ENCODE measurements at places on chromosomes 5 and 9.
A peak's percentile ranks its signal among the peaks of the same experiment; 100 is the strongest.

- DNase-seq: no peak
Observed at GRCh38 chr5:41960481-41960880, 35.4 kb downstream of the FBXO4 start.

DNA sequence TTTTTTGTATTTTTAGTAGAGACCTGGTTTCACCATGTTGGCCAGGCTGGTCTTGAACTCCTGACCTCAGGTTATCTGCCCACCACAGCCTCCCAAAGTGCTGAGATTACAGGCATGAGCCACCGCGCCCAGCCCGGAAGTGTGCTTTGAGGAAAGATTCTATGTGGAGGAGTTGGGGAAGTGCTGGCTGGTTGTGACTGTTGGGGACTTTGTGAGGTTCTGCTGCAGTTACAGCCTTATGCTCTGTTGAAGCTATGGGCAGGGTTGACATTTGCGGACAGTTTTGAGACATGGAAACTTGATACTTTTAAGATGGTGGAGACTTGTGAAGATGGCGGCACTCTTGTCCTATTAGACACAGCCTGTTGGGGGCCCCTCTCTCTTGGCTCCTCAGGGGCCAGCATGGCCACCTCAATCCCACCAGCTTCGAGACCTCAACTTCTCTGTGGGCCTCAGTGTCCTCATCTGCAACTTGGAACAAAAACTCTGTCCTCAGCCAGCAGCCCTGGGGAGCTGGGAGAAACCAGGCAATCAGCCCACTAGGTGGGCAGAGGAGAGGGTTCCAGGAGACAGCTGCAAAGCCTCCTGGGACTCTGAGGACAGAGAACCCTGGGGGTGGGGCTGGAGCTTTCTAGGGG lies 24.9 kb downstream of the C9orf50 start:
- DNase-seq: peak; percentile 66

DNA sequence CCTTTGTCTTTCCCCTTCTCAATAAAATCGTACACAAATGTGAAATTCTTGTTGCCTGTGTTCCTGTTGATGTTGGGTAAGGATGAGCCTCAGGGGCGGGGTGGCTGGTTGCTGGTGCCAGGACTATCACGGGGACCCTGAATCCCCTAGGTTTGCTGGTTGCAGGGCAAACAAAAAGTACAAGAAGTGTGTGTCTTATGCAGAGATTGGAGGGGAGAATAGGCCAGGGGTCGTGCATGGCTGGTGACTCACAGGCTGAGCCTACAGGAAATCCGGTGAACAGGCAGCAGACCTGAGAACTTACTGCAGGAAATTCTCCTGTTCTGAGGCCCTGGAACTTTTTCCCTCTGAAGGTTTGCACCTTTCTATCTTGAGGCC lies 5.5 kb downstream of the ANXA2R start:
- DNase-seq: peak; percentile 39

GRCh38 chr5:54838843-54839242 lies 146.6 kb downstream of the ESM1 start:
- no peak for DNase-seq

DNA sequence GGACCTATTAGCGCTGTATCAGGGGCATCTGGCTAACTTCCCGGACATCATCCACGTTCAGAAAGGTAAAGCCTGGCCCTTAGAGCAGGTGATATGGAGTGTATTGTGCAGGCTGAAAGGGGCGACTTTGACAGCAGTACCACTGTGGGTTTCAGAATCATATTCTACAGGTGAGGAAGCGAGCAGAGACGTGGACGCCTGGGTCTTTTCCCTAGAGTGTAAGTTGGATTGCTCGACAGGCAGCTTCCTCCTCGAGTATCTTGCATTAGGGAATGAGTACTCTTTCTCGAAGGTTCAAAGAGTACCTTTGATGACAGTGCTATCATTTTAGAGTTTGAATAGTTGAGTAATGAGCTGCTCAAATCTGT lies 1.9 kb downstream of the SNX18 start:
- no peak for DNase-seq

DNA sequence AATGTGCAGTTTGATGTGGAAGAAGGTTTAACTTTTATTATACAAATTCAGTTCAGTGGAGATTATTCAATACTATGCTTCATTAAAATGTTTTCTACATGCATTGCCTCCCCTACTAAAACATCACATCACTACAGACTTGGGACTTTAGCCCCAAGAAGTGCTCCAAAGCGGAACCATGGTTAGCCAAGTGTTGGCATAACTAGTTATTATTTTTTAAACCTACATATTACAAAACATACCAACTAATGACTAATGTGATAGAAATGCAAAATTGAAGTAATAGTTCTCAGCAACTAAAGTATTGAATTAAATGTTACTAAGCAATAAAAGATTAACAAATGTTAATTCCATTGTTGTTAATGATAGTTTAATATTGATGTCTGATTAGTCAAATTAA lies 74.5 kb downstream of the XRCC4 start:
- no peak for DNase-seq

- DNase-seq: no peak
Observed at GRCh38 chr9:71072587-71072986, 48.8 kb downstream of the TRPM3 start.

GRCh38 chr5:107302441-107302840 lies 368.3 kb downstream of the EFNA5 start:
- DNase-seq: no peak

- no peak for DNase-seq
Observed at GRCh38 chr5:180169248-180170105, 39.5 kb downstream of the RASGEF1C start.

DNA sequence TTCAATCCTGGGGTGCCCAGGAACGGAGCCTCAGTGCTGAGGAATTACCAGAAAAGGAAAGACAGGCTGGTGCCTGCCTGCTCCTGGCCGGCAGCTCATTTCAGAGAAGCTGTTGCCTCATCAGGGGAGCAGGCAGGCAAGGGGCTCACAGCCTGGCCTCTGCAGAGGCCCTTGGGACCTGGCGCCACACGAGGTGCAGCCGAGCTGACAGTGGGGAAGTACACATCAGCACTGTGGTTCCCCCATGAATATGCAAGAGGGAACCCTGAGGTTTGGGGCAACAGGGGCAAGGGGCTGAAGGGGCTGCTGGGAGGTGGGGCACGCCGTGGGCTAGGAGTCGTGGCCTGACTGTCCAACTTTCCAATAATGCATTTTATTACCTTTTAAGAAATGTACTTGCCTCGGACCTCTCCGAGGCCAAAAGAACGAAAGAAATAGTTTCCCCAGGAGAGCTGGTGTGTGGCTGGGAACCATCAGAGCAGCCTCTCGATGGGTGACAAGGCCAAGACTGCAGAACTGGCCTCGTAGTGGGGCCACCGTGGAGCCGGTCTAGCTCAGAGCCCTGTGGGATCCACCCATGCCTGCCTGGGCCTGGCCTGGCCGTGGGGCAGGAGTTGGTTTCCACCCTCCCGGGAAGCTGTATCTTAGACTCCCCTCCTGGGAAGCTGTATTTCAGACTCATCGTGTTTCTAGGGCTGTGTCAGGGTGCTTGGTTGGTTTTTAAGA lies 198.6 kb downstream of the PAX5 start:
- DNase-seq: peak; percentile 83

- peak; percentile 51 for DNase-seq
Observed at GRCh38 chr5:151757233-151758140, 944 bp downstream of the ATOX1 start.

GRCh38 chr5:72366324-72366976 lies 46.3 kb downstream of the PTCD2 start:
- peak; percentile 80 for DNase-seq

- DNase-seq: no peak
Observed at GRCh38 chr5:145585443-145586148, 249.5 kb downstream of the PRELID2 start.

DNA sequence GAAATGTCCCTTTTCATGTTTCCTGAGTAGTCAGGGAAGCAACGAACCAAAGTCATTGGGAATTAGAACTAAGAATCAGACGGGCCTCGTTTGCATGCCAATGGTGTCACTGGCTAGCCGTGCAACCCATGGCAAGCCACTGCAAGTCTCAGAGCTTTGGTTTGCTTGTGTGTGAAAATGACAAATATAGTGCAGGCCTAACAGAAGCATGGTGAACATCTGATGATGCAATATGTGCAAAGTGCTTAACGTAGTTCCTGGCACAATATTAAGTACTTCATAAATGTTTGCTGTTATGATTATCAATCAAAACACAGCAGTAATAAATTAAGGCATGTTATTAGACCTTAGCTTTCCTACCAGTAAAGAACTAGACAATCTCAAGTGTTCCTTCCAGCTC lies 118.0 kb upstream of the TRIM32 start:
- no peak for DNase-seq

GRCh38 chr9:19493876-19494275 lies 85.1 kb downstream of the ACER2 start:
- DNase-seq: no peak

DNA sequence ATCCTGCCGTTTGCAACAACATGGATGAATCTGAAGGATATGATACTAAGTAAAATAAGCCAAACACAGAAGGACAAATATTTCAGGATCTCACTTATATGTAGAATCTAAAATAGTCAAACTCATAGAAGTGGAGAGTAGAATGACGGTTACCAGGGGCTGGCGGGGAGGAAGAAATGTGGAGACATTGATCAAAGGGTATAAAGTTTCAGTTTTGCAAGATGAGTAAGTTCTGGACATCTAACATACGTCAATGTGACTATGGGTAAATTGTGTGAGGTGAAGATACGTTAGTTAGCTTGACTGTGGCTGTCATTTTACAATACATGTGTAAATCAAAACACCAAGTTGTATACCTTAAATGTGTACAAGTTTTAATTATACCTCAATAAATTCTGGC lies 200.3 kb downstream of the SNX18 start:
- DNase-seq: no peak

GRCh38 chr5:90982576-90982975 lies 400.5 kb downstream of the ARRDC3 start:
- DNase-seq: peak; percentile 5

GRCh38 chr5:118320121-118320520 lies 668.2 kb downstream of the DTWD2 start:
- DNase-seq: no peak

DNA sequence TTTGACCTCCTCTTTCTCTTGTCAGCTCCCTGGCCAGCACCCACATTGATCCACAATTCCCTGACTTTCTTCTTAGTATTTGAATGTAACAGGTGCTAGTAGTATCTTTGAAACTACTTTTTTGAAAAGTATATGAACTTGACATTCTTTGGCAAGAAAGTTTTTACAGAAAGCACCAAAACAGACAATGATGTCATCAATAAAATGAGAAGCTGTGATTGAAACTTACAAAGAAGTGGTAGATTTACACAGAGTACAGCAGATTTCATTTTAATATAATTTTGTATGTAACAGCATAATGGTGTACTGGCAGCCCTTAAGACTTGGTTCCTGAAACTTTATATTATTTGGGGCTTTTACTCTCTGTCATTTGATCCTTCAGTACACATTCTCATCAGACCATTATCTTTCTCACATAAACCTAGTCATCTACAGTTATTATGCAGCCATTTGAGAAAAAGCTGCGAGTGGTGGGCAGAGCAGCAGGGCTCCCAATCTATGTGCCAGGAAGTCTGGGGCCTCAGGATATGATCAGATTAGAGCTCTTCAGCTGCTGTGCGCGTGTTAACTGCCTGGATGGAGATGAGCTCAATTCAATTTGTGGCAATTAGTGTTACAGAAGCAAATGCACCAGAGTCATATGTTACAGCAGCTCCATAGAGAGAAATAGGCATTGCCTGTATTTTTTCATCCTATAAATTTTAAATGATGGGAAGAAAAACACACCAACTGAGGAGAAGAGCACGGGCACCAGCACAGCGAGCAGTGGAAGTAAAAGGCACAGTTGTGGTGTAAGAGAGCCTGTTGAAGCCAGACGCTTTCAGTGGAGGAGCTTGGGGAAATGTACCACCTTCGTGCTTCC lies 126.1 kb downstream of the STARD4 start:
- DNase-seq: no peak

- no peak for DNase-seq
Observed at GRCh38 chr5:72065751-72066255, 41.5 kb upstream of the MAP1B start.

GRCh38 chr5:152084476-152084875 lies 159.8 kb upstream of the GLRA1 start:
- no peak for DNase-seq

- DNase-seq: no peak
Observed at GRCh38 chr5:91386120-91386519, 3.0 kb upstream of the ARRDC3 start.

- DNase-seq: no peak
Observed at GRCh38 chr5:71471193-71471592, 15.7 kb downstream of the BDP1 start.

- no peak for DNase-seq
Observed at GRCh38 chr9:113837334-113837733, 38.8 kb upstream of the ZNF618 start.

GRCh38 chr5:136030956-136031611 lies 2.3 kb downstream of the TGFBI start:
- DNase-seq: no peak

DNA sequence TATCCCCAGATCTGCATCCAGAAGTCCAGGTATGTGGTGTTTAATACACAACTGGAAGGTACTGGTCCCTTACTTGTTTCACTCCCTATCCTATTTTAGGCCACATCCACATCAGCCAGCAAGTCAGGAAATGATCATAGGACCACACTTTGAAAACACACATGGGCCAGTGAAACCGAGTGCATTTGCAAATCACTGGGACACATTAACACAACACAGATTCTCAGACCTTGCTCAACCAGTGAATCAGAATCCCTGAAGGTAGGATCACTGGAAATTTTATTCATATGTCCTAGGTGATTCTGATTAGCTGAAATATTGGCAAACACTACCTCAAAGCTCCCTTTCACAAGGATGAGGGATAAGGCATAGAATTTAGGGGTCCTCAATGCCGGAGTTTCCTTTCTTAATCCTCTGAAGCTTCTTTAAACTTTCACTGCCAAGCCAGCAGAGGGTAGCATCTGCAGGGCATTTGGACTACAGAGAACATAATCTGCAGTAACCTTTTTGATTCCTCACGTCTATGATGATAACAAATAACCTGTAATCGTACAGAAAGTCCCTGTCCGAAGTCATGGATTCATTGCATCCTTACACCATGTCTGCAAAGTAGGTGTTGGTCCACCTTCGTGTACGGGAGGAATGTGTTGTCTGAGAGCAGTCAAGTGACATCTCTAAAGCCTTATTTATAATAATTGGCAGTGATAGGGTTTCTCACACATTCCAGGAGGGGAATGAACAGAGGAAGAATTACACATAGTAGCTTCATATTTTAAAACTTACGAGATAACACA lies 11.0 kb upstream of the ABLIM3 start:
- DNase-seq: peak; percentile 9

GRCh38 chr5:142969624-142970439 lies 199.7 kb downstream of the ARHGAP26 start:
- no peak for DNase-seq

Data from NB4 (cell line).